ENCODE measurements at places on chromosomes 3 and 15.
A peak's percentile ranks its signal among the peaks of the same experiment; 100 is the strongest.

DNA sequence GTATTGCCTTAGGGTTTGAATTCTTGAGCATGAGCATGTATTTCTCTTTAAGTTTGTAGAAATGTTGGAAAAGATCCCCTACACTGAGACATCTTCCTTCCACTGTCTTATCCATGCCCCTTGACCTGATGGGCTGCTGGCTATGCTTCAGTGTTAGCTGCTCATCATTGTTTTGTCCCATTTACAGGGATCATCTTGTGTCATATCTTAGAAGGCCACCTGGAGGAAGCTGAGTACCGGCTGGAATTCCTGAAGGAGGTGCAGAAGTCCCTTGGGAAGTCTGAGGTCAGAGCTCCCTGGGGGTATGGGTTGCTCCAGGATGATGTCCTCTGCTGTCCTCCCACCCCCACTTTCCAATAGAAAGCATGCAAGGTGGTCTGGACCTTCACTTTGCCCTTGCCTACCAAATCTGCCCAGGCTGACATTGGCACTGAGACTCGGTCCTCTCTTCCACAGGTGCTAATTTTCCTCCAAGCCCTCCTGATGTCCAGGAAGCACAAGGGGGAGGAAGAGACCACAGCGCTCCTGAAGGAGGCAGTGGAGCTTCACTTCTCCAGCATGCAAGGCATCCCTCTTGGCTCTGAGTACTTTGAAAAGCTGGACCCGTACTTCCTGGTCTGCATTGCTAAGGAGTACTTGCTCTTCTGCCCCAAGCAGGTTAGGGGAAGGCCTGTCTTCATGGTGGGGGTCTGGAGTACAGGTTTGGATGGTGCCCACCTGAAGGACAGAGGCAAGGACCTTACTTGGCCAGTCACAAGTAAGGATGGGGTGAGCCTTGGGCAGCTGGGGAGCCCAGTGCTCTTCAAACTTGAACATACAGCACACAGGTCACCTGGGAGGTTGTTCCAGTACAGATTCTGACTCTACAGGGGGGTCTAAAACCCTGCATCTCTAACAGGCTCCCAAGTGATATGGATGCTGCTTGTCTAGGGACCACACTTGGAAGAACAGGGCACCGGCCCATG, 17.7 kb downstream of the TTC21A start:
- DNase-seq, result no peak

DNA sequence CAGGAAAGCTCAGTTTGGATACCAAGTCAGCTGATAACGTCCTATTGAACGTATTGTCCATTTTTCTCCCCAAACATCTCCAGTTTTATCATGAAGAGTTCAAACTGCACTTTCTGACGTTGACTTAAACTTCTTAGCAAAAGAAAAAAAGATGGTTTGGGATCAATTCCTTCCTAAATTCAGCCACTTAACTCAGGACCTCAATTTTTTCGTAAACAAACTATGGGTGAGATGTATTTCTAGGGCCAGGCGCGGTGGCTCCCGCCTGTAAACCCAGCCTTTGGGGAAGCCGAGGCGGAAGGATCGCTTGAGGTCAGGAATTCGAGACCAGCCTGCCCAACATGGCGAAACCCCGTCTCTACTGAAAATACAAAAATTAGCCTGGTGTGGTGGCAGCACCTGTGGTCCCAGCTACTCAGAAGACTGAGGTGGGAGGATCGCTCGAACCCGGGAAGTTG, 464 bp upstream of the MRPS25 start:
- DNase-seq, result no peak

DNA sequence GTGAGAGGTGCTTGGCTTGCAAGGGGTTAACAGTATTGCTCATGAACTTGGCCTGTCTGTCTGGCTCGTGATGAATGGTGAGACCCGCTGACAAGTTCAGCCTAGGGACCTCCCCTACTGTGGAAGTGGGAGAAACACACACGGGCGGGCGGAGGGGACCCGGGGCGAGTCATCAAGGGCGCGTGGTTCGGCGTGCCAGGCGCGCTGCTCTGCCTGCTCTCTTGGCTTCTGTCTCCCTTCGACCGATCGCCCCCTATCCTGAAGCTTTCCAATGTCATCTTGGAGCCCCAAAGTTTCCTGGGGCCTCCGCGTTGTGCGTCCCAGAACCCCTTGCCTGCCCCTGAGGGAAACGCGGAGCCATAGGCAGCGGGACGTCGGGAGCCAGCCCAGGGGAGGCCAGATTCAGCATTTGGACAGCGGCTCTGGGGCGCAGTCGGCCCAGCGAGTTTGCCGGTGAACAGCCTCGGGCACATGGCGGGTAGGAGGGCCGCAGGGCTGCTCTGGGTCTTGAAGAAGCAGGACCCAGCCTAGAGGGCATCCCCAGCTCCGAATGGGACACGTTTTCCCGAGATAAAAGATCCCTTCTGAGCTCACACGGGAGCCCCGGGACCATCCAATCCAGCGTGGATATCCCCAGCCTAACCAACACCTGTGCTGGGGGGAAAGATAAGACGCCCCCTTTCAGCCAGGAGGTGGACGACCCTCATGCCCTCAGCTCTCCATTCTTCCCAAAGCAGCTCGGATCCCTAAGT, 27.0 kb upstream of the POLG start:
- DNase-seq, result peak; percentile 89

- DNase-seq, result no peak
Observed at GRCh38 chr3:49912881-49913281, 9.2 kb upstream of the MST1R start.

- DNase-seq, result no peak
Observed at GRCh38 chr15:36130641-36131310, 448.6 kb upstream of the CDIN1 start.

- no peak for DNase-seq
Observed at GRCh38 chr3:122893282-122893681, 98.4 kb downstream of the SLC49A4 start.

GRCh38 chr15:60362321-60363086, 35.3 kb downstream of the ANXA2 start:
- no peak for DNase-seq

DNA sequence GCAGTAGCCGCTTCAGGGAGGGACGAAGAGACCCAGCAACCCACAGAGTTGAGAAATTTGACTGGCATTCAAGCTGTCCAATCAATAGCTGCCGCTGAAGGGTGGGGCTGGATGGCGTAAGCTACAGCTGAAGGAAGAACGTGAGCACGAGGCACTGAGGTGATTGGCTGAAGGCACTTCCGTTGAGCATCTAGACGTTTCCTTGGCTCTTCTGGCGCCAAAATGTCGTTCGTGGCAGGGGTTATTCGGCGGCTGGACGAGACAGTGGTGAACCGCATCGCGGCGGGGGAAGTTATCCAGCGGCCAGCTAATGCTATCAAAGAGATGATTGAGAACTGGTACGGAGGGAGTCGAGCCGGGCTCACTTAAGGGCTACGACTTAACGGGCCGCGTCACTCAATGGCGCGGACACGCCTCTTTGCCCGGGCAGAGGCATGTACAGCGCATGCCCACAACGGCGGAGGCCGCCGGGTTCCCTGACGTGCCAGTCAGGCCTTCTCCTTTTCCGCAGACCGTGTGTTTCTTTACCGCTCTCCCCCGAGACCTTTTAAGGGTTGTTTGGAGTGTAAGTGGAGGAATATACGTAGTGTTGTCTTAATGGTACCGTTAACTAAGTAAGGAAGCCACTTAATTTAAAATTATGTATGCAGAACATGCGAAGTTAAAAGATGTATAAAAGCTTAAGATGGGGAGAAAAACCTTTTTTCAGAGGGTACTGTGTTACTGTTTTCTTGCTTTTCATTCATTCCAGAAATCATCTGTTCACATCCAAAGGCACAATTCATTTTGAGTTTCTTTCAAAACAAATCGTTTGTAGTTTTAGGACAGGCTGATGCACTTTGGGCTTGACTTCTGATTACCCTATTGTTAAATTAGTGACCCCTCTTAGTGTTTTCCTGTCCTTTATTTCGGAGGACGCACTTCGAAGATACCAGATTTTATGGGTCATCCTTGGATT, at the start of gene MLH1:
Gene MLH1, plus strand, starts transcription at position 193 of the 958 bp plus-strand sequence. Its CDS starts 30 bp downstream, at position 223.
- DNase-seq, result peak; percentile 98

- DNase-seq, result no peak
Observed at GRCh38 chr3:47573190-47574172, 5.2 kb downstream of the CSPG5 start.

All from endothelial cell (in vitro differentiated cells).